ENCODE measurements at places on chromosomes 1 and 21.

DNA sequence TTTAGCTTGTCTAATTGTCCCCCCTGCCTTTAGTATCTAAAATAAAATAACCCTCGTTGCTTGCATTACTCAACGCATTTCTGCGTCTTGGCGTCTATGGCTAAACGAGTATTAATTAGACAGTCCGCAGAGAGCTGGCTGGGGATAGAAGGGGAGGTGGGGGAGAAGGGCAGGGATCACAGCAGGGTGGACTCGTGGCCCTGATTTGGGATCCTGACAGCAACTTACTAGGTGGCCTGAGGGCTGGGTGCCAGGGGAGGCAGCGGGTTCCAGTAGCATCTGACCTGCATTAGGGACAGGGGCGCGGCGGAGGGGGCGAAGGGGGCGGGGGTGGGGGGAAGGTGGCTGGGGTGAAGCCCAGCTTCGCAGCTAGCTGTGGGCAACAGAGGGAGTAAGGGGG, 1.1 kb upstream of the BACE2 start:
- DNase-seq = no peak

GRCh38 chr1:30904962-30905335, 3.6 kb downstream of the SDC3 start:
- no peak for DNase-seq

DNA sequence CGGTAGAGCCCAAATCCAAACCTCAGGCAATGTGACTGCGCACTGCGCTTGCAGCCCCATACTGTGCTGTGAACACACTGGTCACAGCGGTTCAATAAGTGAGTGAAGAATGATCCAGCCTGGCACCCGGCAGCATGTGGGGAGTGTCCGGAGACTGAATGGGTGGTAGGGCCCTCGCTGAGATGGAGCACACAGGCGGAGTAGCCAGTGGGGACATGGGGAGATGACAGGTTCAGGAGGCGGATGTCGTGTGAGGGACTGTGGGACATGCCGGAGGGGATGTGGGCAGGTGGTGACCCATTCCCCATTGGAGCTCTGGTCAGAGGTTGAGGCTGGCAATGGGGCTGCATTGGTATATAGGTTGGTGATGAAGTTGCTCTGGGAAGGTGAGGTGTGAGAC, 5.6 kb downstream of the SRARP start:
- no peak for DNase-seq

- DNase-seq = no peak
Measured at GRCh38 chr21:26795866-26796329, 49.3 kb downstream of the ADAMTS1 start.

- DNase-seq = no peak
Measured at GRCh38 chr1:14520514-14521163, 77.8 kb upstream of the KAZN start.

- DNase-seq = no peak
Measured at GRCh38 chr1:93652323-93652949, 29.2 kb downstream of the BCAR3 start.

- DNase-seq = no peak
Measured at GRCh38 chr1:58884706-58885661, 101.1 kb upstream of the JUN start.

DNA sequence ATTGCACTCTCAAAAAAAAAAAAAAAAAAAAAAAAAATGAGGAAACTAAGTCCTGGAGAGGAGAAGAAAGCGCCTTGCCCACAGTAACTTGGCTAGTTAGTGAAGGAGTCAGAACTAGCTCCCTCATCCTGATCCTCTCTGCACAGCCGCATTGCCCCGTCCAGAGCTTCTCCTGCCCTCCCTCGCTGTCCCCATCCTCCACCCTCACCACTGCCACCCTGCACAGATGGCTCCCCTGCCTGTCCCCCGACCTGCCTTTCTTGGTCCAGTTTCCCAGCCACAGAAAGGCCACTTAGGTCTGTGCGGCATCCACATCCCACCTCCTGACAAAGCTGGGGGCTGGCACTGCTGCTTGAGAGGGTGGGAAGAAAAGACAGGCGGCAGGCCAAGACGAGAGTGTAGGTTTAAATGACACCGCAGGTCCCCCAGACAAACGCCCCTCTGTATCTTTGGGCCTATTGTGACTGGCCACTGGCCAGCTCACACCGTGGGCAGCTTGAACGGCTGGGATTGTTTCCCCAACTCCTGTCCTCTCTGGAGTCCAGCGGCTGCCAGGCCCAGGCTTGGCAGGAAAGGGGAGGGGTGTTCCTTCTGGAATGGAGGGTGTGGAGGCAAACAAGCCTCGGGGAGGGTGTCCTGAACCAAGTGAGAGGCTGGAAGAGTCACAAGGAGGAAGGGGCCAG, 20.2 kb downstream of the NCMAP start:
- DNase-seq = no peak

- DNase-seq = peak; percentile 39
Measured at GRCh38 chr1:26359981-26360806, 6.3 kb upstream of the CRYBG2 start.

DNA sequence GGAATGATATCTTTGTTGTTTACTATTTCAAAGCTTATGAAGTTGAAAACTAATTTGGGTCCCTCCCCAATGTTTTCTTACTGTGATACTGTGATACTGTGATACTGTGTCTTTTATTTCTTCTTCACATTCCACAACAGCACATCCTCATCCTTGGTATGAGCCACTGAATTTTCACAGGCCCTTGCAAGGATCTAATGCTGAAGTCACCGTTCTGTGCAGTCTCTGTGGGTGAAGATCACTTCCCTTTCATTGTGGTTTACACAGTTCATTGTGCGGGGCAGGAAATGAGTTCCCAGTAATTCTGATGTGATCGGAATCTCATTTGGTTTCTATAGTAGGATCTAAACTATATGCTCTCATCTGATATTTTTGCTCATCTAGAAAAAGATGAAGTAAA, 32.1 kb upstream of the PAXBP1 start:
- DNase-seq = no peak

DNA sequence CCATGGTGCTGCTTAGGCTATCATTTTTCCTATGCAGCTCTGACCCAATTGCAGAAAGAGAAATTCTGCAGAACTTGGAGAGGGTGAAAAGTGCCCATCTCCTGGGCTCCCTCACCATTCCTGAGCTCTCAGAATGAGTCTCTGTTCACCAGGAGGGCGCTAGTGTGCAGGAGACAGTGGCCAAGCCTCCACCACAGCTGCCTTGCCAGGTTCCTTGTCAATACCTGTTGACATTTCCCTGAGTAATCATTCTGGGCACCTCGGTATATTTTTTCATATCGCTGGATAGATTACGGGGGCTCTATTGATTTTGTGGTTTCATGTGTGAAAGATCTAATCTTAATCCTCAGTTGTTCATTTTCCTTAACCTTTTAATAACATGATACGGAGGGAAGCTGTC, 13.0 kb upstream of the C8B start:
- DNase-seq = no peak
